A549 (cell line): ENCODE measurements at places on chromosomes 4 and X.
A peak's percentile ranks its signal among the peaks of the same experiment; 100 is the strongest.

DNA sequence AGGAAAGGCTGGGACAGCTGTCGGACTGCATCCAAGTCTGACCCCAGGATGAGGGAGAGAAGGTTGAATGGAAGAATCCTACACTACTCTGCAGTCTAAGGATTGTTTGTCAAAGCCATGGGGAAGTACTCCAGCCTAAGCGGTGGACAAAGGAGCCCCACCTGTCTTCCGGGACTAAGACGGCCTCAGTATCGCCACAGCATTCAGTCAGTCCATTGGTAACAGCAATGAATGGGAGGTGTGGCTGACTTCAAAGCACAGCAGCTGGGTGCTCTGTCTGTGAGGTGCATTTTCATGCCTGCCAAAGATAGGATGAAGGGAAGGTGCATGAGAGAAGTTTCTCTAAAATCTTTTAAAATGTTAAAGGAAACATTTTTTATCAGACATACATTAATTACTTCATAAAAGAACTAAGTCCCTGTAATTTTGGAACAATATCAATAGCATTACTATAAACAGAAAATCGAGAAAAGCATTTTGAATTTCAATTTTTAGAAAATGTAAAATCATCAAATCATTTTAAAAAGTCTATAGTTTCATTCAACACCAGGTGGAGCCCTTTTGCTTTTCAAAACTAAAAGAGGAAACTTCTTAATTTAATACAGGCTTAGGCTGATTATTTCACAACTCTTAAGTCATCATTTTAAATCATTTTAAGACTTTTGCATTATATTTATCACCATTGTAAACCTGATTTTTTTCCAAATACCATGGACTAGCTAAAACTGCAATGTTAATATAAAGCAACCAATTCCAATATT is 27.6 kb upstream of the INTU start:
- DNase-seq = peak; percentile 20

- DNase-seq = no peak
These were observed 25.9 kb downstream of the TNIP3 start for GRCh38 chr4:121138039-121138825.

GRCh38 chr4:138090150-138090917 is 151.8 kb downstream of the SLC7A11 start:
- peak; percentile 68 for DNase-seq

GRCh38 chrX:150060406-150060805 is 122.1 kb upstream of the EOLA2 start:
- no peak for DNase-seq

- no peak for DNase-seq
These were observed 477.7 kb downstream of the PDGFC start for GRCh38 chr4:156493858-156494257.

DNA sequence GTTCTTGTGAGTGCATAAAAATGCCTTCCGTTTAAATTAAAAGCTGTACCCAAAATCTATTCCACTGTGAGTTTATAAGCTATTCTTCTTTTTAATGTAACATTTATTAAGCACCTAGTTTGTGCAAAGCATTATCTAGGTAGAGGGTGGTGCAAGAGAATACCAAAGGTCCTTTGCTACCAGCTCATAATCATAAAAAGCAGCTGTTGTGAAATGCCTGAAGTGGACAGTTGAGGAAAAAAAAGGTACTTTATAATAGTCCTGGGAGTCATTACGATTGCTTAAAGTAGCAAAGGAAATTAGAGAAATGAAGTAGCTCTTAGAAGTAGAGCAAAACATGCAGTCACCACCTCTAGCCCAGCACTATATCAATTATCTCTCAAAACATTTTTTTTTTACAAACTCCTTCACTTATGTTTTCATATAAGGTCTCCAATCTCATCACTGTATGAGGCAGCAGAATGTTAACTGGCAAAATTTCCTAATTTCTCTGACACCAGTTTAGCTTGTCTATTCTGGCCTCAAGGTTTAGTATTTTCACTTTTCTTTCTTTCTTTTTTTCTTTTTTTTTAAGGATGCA is 2.1 kb downstream of the MBNL3 start:
- DNase-seq = no peak

DNA sequence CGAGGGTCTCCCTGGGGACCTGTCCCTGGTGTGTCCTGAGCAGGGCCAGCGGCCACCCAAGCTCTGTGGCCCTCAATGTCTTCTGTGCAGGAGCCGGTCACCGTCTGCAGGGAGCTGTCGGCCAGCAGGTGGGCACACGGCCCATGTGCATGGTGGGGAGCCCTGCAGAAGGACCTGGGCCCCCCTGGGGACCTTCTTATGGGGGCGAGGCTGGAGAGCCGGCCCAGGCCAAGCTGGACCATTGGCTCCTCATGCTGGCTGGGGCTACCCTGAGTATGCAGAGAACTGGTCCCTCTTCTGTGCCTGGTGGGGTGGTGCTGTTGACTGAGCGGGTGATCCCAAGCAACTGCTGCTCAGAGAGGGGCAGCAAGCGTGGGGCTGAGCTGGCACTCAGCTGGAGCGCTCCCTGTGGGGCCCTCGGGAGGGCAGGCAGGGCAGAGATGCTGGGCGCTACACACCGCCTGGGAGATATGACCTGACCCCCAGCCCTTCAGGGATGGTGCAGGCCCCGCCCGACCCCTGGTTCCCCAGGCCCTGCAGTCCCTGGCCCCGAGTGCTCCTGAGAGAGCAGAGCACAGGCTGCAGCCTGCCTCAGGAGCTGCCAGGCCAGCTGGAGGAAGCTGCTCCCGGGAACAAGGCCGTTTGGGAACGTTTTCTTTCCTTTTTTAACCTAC is 14.8 kb downstream of the NAT8L start:
- no peak for DNase-seq

- no peak for DNase-seq
These were observed 6.4 kb downstream of the SLC25A6 start for GRCh38 chrX:1385253-1386223.

DNA sequence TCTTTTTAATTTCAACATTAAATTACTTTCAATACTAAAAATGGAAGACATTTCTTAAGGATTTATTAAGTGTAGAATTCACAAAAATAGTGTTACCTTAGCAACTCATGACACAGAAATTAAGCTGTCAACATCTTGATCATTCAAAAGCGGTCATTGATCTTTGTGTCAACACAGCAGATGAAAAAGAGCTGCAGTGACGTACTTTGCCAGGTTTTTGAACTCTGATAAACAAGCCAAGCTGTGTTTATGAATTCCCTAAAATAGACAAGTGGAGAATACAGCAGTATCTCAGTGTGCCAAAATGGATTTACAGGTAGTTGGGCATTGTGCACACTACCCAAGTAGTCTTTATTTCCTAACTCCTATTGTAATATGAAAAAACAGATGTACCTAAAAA is 1141.8 kb upstream of the PCDH7 start:
- no peak for DNase-seq

GRCh38 chr4:168076989-168077725 is 15.2 kb upstream of the ANXA10 start:
- DNase-seq = peak; percentile 4

GRCh38 chr4:188016754-188017153 is 21.2 kb downstream of the ZFP42 start:
- no peak for DNase-seq

DNA sequence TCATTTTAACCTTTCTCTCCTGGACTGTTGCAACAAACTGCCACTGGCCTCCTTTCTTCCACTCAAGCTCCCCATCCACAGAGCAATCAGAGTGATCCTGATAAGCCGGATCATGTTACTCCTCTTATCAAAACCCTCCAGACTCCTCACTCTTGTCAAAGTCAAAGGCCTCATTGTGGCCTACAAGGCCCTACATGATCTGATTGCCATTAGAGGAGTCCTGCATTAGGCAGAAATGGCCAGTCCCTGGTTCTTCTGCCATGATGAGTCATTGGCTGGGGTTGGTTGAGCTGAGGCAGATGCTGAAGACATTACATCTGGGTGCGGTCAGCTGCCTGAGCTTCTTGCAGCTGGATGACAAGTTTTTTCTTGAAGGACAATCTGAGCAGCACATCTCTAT is 32.7 kb upstream of the CASK start:
- no peak for DNase-seq

DNA sequence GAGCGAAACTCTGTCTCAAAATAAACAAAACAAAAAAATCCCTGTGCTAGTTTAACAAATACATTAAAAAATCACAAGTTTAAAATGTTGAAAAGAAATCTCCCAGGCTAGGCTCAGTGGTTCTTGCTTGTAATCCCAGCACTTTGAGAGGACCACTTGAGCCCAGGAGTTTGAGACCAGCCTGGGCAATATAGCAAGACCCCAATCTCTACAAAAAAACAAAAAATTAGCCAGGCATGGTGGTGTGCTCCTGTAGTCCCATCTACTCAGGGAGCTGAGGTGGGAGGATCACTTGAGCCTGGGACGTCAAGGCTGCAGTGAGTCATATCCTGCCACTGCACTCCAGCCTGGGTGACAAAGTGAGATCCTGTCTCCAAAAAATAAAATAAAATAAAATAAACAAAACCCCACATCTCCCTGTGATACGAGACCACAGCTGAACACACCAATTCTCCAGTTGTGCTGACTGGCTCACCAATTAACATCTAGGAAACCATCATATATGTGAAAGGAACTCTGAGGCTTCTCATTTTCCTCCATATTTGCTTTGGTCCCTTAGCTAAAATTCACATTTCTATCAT is 7.3 kb downstream of the RPS4X start:
- peak; percentile 38 for DNase-seq

DNA sequence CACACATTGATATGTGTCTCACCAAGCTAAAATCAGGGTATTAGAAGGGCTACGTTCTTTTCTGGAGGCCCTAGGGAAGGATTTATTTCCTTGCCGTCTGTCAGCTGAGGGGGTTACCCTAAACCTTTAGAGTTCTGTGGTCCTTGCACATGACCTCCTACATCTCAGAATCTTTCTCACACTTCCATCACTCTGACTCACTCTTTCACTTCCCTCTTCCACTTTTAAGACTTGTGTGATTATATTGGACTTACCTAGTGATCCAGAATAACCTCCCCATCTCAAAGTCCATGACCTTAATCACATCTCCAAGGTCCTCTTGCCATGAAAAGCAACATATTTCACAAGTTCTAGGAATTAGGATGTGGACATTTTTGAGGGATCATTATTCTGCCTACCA is 53.6 kb upstream of the FUNDC1 start:
- DNase-seq = no peak

- DNase-seq = peak; percentile 60
These were observed 74.1 kb downstream of the TSPAN5 start for GRCh38 chr4:98584265-98584664.

- no peak for DNase-seq
These were observed 21.3 kb upstream of the CDKN2AIP start for GRCh38 chr4:183422962-183423631.

GRCh38 chr4:105234582-105234981 is 87.9 kb downstream of the TET2 start:
- no peak for DNase-seq

- DNase-seq = no peak
These were observed 155.8 kb downstream of the SH2D1A start for GRCh38 chrX:124502166-124502565.

DNA sequence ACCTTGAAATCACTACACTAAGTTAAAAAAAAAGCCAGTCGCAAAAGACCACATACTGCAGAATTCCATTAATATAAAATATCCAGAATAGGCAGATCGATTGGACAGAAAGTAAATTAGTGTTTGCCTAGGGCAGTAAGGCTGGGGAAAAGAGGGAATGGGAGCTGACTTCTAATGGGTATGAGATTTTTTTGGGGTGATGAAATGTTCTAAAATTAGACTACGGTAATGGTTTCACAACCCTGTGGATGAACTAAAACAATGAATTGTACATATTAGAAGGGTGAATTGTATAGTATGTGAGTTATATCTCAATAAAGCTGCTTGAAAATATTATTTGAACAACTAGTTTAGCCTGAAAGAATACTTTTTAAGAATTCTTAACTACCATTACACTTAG is 6.7 kb upstream of the GPRIN3 start:
- DNase-seq = no peak

DNA sequence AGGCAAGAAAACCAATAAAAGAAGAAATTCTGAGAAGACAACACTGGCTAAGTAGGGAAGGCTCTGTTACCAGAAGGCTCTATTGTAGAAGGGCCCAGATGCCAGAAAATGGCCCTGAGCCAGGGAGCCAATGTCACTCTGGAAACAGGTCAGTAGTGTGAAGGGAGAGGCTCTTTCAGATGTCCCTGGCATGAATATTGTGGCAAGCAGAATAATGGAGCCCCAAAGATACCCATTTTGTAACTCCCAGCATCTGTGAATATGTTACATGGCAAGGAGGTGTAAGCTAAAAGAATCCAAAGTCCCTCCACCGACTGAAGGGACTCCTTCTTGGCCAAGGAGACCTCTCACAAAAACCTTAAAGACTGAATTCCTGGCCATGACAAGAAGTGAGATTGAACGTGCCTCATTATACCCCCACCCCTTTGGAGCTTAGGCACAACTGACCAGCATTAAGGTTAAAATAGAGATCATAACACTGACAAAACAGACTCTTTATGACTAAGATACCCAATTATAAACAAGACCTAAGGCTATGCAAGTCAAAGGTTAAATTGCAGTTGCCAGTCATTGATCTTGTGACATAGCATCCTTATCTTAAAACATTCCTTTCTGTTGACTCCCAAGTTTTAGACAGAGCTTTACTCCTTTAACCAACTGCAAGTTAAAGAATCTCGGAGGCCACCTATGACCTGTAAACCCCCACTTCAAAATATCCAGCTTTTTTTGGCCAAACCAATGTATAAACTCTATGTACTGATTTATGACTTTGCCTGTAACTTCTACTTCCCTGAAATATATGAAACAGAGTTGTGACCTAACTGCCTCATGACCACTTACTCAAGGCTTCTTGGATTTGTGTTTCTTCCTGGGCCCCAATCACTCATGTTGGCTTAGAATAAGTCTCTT is 42.2 kb upstream of the SMIM10 start:
- DNase-seq = peak; percentile 84

DNA sequence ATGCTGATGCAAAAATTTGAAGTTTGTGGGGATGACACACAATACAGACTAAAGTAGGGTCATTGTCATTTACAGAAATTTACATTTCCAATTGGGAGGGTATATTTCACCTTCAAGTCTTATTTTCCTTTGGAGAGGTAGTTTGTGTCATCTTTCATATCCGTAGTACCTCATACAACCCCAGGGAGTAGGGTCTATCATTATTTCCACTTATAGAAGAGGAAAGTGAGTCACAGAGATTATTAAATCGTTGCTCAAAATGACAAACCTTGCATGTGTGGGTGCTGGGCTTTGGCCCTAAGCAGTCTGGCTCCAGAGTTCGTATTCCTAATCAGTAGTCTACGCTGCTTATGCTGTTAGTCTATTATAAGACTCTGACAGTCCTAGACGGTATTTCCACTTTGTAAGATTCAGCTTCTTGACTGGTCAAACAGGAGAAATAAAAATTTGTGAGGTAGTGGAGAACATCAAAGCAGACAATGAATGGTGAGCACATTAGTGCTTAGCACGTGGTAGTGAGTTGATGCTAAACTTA is 516.5 kb downstream of the PCDH7 start:
- no peak for DNase-seq

GRCh38 chrX:66009231-66009845 is 30.5 kb downstream of the VSIG4 start:
- no peak for DNase-seq

- no peak for DNase-seq
These were observed 117.9 kb upstream of the FAM9B start for GRCh38 chrX:9151772-9152307.
